ENCODE measurements at places on chromosomes 16 and 17. TPM values are rescaled to one million over a fixed set of nuclear protein-coding genes. Genes with fewer than 3 reads are reported as not detected.

Gene BRICD5
- total RNA-seq = 43.1 TPM

Gene CLEC10A
- total RNA-seq = 5.8 TPM

- no peak for DNase-seq
- no peak overlapping the region for H3K27ac ChIP-seq
- peaks cover 5% of the 10 kb centered on the region for H3K4me1 ChIP-seq
These were observed 18.9 kb upstream of the P2RX1 start for GRCh38 chr17:3935140-3935542.

DNA sequence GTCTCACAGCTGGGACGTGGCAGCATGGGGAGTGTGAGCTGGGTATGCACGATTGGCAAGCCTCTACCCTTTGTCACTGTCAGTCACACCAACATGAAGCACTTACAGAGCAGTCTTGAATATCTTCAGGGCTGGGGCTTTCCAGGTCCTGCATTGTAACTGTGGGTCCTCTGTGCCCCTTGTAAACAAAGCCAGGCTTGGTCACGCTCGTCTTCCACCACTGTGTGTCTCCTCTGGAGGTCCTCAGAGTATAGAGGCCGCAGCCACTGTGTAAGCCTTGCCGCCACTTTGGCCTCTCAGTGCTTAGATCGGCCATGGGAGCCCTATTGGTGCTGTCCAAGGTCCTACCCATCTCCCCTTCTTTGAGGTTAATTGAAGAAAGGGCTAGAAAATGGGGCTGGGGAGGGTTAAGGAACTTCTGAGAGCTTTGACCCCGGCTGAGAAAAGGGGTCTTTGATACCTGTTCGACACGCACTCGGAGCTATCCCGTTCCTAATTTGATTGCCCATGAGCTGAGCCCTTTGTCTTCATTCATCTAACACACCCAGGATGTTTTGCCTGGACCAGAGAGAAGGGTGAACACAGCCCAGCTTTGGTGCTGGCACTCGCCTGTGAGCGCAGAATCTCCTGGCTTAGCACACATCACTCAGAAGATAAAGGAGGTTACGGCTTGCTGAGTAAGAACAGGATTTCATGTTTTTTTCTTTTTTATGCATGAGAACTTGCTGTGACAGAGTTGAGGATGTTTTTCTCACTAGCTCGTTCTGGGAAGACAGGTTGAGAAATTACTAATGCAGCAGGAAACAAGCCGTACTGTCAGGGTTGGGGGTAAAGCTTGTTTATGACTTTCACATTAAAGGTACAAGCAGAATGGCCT, 267.9 kb downstream of the CPPED1 start:
- no peak overlapping the region for H3K27ac ChIP-seq
- no peak for DNase-seq
- H3K4me3 ChIP-seq = no peak overlapping the region
- H3K36me3 ChIP-seq = no peaks in the 10 kb centered on the region
- peaks cover 12% of the 10 kb centered on the region for H3K4me1 ChIP-seq

DNA sequence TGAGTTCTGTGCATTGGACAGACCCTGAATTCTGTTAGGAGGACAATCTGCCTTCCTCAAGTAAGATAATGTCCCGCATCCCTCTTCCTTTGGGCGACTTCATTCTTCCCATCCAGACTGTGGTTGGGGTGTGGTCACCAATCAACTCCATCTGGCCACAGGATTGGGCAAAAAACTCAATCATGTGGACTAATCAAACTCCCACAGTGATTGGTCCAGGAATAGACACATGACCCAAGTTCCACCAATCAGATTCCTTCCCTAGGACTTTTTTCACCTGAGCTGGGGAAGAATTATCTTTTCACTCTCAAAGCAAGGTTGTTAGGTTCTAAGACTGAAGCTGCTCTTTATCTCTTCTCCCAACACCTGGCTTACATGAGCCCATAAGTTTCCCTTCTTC, 13.2 kb upstream of the NKD1 start:
- no peaks in the 10 kb centered on the region for H3K4me1 ChIP-seq
- DNase-seq = no peak
- no peaks in the 10 kb centered on the region for H3K27me3 ChIP-seq
- H3K36me3 ChIP-seq = no peaks in the 10 kb centered on the region
- H3K4me3 ChIP-seq = no peak overlapping the region
- no peak overlapping the region for H3K27ac ChIP-seq

DNA sequence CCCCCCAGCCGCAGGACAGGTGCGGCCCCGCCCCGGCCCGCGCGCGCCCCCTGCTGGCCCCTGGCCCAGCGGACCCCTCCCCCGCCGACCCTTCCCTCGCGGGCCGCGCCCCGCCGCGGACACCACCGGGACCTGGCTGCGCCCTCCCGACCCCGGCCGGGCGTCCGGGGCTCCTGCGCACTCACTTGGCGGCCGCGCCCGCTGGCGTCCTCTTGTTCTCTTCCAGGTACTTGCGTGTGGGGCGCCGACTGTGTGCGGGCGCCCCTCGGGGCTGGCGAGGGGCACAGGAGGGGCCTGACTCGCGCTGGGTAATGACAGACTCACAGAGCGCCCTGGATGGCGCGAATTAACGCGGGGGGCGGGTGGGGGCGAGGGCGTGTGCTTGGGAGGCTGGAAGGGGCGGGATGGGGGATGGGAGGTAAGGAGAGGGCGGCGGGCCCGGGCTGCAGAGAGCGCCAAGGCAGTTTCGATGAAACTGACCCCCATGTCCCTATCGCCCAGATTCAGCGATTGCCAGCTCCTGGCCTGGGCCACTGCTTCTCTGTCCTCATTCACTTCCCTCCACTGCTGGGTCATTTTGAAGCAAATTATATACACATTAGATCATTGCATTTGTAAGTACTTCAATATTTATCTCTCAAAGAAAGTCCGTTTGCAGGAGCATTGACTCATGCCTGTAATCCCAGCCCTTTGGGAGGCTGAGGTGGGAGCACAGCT, 445 bp upstream of the DBNDD1 start:
- no peak for DNase-seq
- H3K36me3 ChIP-seq = no peaks in the 10 kb centered on the region
- no peaks in the 10 kb centered on the region for H3K27me3 ChIP-seq

DNA sequence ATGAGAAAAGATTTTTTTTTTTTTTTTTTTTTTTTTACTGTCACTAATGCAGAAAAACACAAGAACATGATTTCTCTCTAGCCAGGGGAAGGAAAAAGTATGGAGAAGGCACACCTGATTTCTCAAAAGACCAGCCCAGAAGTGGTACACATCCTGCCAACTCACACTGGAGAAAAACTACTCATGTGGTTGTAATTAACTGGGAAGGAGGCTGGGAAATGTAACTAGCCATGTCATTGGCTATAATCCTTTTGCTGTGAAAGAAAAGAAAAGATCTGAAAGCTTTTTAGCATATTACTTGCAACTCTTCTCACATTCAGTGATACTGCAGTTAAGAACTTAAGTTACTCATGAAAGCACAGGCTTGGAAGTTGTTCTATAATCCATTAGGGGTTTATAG, 195.9 kb upstream of the PMFBP1 start:
- H3K4me3 ChIP-seq = no peak overlapping the region
- no peak for DNase-seq
